ENCODE measurements at places on chromosomes 5 and 9.

DNA sequence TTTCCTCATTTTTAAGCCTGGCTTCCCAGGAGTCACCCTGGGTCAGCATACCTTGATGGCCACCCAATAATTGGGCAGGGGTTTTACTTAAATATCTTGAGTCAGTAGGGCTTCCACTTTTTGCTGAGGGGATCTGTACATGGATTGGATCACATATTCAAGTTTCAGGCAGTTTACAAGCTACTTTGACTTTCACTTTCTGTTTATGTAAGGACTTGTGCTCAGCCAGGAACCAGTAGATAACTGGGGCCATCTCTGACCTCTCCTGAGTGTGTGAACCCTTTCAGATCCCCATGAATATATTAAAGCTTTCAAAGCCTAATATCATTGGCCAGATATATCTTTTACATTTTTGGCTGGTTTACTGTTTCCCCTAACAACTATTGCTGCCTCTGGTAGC is 45.1 kb downstream of the SLCO6A1 start:
- H3K36me3 ChIP-seq: no peaks in the 10 kb centered on the region
- no peaks in the 10 kb centered on the region for H3K4me1 ChIP-seq
- H3K27me3 ChIP-seq: no peaks in the 10 kb centered on the region

DNA sequence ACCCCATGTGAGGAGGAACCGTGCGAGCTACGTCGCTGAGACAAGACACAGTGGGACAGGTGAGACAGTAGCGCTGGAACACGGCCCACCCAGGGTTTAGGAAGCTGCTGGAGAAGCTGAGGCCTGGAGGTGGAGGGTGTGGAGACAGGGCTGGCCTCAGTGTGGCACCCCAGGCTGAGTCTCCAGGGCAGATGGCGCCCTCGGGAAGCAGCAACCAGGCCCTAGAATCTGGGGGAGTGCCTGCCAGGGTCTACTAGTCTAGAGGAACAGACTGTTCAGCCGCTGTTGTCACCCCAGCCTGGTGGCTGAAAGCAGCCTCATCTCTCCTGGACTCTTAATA is 4.6 kb upstream of the TERT start:
- peaks cover 4% of the 10 kb centered on the region for H3K4me1 ChIP-seq
- no peaks in the 10 kb centered on the region for H3K36me3 ChIP-seq
- H3K27me3 ChIP-seq: no peaks in the 10 kb centered on the region
- H3K4me3 ChIP-seq: no peak overlapping the region
- no peak overlapping the region for H3K27ac ChIP-seq

DNA sequence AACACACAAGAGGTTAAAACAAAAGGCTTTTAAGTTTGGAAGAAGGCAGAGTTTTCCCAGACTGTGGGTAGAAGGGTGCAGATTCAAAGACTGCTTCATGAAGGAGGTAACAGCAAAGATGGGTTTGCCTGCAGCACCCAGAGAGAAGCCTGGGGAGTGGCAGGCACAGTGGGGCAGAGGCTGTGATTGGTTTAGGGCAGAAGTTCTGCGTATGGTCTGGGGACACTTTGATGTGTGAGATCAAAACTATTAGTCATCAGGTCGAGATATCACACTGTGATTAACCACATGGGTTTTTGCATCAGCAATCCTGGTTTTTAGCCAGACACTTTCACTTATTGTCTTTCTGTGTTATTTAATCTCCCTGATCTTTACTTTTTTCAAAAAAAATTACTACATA is 188.8 kb upstream of the GLRA1 start:
- no peaks in the 10 kb centered on the region for H3K36me3 ChIP-seq
- no peak overlapping the region for H3K27ac ChIP-seq
- no peak for DNase-seq
- H3K4me1 ChIP-seq: no peaks in the 10 kb centered on the region

DNA sequence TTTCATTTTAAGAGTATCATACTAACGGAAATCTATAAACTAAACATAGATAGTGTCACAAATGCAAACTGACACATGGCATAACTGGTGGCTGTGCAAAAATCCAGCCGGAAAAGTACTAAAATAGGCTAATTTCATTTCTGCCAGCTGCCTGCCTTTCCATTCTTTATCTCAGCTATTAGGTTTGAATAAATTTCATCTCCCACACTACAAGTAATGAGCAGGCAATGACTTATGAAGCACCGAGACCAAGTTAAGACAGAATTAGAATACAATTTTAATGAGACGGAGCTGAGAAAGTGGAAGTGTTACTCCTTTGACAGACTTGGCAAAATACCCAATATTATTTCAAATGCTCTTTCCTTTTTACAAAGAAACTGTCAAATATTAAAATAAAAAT is 258.8 kb upstream of the ZNF608 start:
- H3K36me3 ChIP-seq: no peaks in the 10 kb centered on the region
- H3K27ac ChIP-seq: no peak overlapping the region
- DNase-seq: no peak
- H3K4me3 ChIP-seq: no peak overlapping the region

- no peak overlapping the region for H3K27ac ChIP-seq
- DNase-seq: no peak
- H3K36me3 ChIP-seq: no peaks in the 10 kb centered on the region
- H3K4me1 ChIP-seq: 0 out of 2 replicates have a peak, but pooled peaks cover 1% of the 10 kb centered on the region
Observed at GRCh38 chr5:126516133-126516532, 78.9 kb downstream of the ALDH7A1 start.

- no peak overlapping the region for H3K4me3 ChIP-seq
- no peaks in the 10 kb centered on the region for H3K4me1 ChIP-seq
- no peak overlapping the region for H3K27ac ChIP-seq
- no peak for DNase-seq
- no peaks in the 10 kb centered on the region for H3K36me3 ChIP-seq
Observed at GRCh38 chr9:119157196-119157595, 212.0 kb downstream of the BRINP1 start.

GRCh38 chr5:116076496-116076895 is 8.3 kb upstream of the COMMD10 start:
- no peak overlapping the region for H3K4me3 ChIP-seq
- H3K27ac ChIP-seq: no peak overlapping the region
- no peak for DNase-seq
- H3K36me3 ChIP-seq: no peaks in the 10 kb centered on the region

GRCh38 chr5:173202266-173202875 is 32.6 kb downstream of the NKX2-5 start:
- no peaks in the 10 kb centered on the region for H3K4me1 ChIP-seq
- no peaks in the 10 kb centered on the region for H3K27me3 ChIP-seq
- H3K36me3 ChIP-seq: no peaks in the 10 kb centered on the region
- no peak overlapping the region for H3K4me3 ChIP-seq
- no peak overlapping the region for H3K27ac ChIP-seq
- no peak for DNase-seq

DNA sequence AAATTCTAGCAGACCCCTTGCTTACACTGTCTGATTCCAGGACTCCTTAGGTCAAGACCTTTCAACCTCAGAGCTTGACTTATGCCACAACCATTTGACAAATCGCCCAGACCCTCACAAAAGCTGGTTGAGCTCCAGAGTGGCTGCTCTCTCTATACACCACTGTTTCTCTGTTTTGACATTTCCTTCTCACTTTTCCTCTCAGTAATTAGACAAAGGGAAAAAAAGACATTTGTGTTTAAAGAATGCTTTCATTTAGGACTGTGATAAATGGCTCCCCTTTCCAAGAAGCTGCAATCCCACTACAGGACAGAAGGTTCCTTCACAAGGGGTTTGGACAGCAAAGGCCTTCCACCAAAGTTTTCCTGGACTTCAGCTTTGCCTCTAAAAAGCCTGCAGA is 601.3 kb downstream of the NR2F1-AS1 start:
- DNase-seq: no peak
- H3K4me3 ChIP-seq: no peak overlapping the region
- no peak overlapping the region for H3K27ac ChIP-seq
- no peaks in the 10 kb centered on the region for H3K27me3 ChIP-seq

DNA sequence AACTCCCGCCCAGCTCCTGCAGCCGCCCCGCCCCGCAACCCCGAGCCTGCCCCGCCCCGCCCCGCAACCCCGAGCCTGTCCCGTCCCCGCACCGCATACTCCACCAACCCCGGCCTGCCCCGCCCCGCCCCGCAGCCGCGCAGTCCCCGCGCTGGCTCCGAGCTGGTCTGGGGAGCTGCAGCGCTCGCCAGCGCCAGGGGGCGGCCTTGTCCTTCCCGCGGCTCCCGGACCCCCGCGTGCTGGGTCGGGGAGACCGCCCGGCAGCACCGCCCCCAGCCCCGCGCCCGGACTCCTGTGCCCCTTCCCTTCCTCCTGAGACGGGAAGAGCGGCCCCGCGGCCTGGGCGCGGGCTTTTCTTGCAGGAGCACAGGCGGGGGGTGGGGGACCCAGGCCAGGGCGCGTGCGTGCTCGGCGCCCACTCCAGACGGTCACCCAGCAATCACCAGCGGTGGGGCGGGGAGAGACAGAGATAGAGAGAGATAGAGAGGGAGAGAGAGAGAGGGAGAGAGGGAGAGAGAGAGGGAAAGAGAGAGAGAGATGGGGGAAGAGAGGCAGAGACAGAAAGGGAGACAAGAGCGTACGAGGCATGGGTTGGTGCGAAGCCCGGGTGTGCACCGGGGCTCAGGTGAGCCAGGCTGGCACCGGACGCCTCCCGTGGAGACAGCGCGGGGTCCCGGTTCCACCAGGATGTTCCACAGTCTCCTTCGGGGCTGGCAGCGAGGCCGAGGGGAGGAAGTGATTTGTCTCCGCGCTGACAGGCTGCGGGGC is 14.7 kb upstream of the TMEM250 start:
- peak overlapping the region; percentile 35 for H3K4me3 ChIP-seq
- no peak for DNase-seq
- no peaks in the 10 kb centered on the region for H3K36me3 ChIP-seq
- no peak overlapping the region for H3K27ac ChIP-seq
- H3K4me1 ChIP-seq: peaks cover 1% of the 10 kb centered on the region
- peaks cover 5% of the 10 kb centered on the region for H3K27me3 ChIP-seq

- no peaks in the 10 kb centered on the region for H3K4me1 ChIP-seq
- H3K36me3 ChIP-seq: no peaks in the 10 kb centered on the region
- no peak overlapping the region for H3K4me3 ChIP-seq
- no peak for DNase-seq
- H3K27ac ChIP-seq: no peak overlapping the region
- no peaks in the 10 kb centered on the region for H3K27me3 ChIP-seq
Observed at GRCh38 chr5:157451806-157452205, 8.2 kb upstream of the NIPAL4 start.

- H3K4me3 ChIP-seq: no peak overlapping the region
- no peaks in the 10 kb centered on the region for H3K36me3 ChIP-seq
- no peak for DNase-seq
- H3K27ac ChIP-seq: no peak overlapping the region
- no peaks in the 10 kb centered on the region for H3K4me1 ChIP-seq
Observed at GRCh38 chr5:5700549-5700948, 278.1 kb downstream of the ICE1 start.

- H3K36me3 ChIP-seq: peaks cover 2% of the 10 kb centered on the region
- H3K27ac ChIP-seq: no peak overlapping the region
- H3K27me3 ChIP-seq: no peaks in the 10 kb centered on the region
- no peaks in the 10 kb centered on the region for H3K4me1 ChIP-seq
Observed at GRCh38 chr5:62395210-62395950, 8.3 kb downstream of the DIMT1 start.

DNA sequence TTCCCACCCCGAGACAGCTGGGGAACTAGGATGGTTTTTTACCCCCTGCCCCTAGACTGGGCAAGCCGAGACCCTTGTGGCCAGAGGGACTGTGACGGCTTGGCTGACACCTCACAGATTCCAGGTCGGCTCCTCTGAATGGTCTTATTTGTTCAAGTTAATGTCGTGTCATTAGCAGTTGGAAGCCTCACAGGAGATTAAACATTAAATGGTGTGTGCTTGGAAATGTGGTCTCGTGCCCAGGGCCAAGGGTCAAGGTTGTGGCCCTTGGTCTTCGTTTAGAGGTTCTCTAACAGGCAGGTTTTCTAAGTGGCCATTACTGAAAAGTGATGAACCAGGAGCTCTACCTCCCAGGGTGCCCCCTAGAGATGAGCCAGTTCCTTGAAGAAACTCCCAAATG is 61.2 kb upstream of the RXRA start:
- no peaks in the 10 kb centered on the region for H3K36me3 ChIP-seq
- DNase-seq: no peak

DNA sequence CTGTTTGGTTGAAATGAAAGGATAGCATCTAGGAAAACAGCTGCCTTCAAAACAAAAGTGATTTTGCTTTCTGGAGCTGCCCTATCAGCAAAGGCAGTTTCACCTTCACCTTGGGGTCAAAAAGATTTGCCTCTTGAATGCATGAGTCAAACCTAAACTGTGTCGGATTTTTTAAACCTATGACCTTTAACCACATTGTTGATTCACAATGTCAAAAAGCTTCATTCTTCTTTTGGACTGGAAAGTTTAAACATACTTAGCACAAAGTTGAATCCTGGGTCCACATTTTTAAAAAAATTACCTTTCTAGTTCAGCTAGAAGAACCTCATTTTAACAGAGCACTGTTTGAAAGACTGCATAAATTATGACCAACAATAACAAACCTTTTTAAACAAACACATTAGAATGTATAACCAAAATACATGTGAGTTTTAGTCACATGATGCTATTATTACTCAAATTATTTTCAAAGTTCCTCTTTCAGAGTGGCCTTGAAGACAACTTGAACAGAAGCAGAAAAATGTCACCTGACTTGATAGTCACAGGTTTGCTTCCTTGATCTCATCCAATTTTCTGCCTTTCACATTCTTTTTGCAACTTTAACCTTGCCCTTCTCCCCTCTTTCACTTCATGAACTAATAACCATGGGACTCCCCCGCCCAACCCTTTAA is 109.7 kb upstream of the LHFPL2 start:
- no peak overlapping the region for H3K27ac ChIP-seq
- H3K4me1 ChIP-seq: no peaks in the 10 kb centered on the region
- DNase-seq: no peak
- H3K4me3 ChIP-seq: no peak overlapping the region
- no peaks in the 10 kb centered on the region for H3K27me3 ChIP-seq
- H3K36me3 ChIP-seq: no peaks in the 10 kb centered on the region

DNA sequence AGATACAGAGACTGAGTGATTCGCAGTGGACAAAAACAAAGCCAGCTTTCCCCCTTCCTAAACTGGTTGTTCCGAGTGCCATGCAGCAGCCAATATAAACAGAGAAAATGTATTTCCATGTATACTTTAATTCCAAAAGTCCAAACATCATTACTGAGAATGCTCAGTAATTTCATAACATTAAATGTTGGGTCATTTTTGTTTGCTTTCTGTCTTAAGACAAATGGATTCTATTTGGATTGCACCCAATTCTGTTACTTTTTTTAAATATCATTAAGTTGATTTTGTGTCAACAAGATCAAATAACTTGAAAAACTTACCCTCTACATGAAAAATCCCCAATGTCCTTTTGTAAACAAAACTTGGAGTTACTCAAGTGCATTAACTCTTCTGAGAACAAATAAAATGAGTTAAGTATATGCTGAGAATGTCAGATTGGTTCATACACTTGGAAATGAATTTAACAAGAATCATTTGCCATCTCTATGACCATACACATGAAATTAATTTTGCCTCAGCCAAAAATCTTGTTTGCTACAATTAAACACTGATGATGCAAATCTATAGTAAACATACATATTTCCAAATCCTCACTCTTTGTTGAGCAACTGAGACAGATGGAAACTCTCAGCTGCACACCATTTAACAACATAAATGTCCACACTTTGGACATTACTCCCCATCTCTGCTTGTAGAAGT is 19.4 kb downstream of the LURAP1L start:
- H3K27me3 ChIP-seq: no peaks in the 10 kb centered on the region
- DNase-seq: no peak
- no peak overlapping the region for H3K27ac ChIP-seq
- H3K36me3 ChIP-seq: no peaks in the 10 kb centered on the region
- H3K4me3 ChIP-seq: no peak overlapping the region

Data from iPS DF 6.9 (cell line).